ENCODE measurements at places on chromosomes 7 and 10.

DNA sequence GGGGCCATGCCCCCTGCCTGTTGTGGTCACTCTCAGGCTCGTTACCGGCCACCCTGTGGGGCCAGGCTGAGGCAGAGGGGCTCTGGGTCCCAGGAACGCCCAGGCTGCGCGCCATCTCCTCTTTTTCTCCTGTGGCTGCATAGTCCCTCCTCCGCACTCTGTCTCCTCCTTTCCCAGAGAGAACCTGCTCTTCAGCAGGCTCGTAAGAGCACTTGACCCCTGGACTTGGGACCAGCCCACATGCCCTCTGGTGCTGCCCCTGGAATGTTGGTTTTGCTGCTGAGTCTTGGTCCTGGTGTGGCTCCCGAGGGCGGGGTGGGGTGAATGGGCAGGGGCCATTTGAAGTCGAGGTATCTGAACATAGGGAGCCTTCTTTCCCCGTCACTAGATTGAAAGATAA lies 6.6 kb upstream of the BHLHA15 start:
- DNase-seq, result no peak

DNA sequence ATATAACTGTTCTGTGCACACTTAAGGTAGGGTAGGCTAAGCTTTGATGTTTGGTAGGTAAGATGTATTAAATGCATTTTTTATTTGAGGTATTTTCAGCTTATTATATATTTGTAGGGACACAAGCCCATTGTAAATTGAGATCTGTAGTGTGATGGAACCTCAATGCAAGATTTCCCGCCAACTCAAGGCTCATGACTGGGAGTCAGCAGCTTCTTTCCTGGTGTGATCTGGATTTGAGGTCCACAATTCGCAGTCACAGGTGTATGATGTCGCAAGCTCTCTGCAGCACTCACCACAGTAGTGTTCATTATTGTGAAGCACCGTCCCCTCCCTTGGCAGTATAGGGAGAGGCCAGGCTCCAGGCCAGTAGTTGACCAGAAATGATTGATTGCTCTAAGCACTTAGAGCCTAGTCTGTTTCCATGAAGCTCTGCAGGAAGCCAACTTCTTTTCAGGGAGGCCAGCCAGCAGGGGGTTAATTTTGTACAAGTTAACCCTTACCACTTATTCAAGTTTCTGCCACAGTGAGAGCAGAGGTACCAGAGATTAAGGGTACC lies 54.9 kb downstream of the SEM1 start:
- DNase-seq, result no peak

DNA sequence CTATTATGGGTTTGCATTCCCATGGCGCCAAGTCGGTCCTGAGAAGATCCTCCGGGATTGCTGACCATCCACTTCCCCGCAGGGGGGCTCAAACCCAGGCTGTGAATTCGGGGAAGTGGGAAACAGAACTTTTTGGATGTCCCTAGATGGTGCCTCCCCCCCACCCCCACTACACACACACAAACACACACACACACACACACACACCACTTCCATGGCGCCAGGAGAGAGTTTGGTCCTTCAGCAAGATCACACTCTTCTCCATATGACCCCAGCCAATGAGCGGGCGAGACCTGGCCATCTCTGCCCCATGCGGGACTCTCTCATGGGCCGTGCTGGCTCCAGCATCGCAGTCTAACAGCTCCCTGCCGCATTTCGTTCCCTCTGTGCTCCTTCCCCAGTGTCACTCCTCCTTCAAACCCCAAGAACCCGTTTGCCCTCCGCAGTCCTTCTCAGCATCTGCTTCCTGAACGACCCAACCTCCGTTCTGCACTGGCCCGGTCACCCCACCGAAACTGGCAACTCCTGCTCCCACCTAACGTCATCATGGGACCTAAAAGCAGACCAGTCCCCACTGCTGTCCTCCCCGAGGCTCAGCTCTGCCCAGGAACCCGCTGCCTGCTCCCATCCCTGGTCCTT lies 32.1 kb upstream of the TNRC18 start:
- DNase-seq, result no peak

- no peak for DNase-seq
Measured at GRCh38 chr10:124474514-124475070, 13.0 kb downstream of the LHPP start.

DNA sequence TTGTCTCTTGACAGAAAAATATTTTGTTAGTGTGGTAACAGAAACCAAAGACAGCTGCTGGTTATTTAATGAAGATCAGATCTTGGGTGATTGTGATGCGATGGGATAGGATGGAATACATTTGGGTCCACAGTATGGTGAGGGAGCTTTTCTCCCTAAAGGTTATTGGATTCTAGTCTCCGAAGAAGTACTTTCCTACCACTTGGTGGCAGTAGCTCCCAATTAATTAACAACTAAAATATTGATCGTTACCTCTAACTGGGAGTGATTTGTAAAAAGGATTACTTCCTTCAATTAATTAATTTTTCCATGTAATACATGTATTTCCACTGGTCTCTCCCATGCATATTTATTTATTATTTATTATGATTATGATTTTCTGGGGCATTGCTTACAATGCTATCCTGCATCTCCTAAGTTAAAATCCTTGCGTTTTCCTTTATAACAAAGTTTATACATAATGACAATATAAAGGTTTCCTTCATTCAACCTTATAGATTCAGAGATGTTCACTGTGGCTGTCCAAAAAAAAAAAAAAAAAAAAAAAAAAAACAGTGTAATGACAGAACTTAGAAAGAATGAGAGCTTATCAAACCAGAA lies 25.6 kb downstream of the TMEM196 start:
- DNase-seq, result no peak

GRCh38 chr7:152423991-152424347 lies 11.8 kb downstream of the KMT2C start:
- no peak for DNase-seq

- peak; percentile 30 for DNase-seq
Measured at GRCh38 chr7:123823898-123824753, 20.8 kb upstream of the HYAL4 start.

- no peak for DNase-seq
Measured at GRCh38 chr7:107506674-107507339, 37.0 kb downstream of the GPR22 start.

DNA sequence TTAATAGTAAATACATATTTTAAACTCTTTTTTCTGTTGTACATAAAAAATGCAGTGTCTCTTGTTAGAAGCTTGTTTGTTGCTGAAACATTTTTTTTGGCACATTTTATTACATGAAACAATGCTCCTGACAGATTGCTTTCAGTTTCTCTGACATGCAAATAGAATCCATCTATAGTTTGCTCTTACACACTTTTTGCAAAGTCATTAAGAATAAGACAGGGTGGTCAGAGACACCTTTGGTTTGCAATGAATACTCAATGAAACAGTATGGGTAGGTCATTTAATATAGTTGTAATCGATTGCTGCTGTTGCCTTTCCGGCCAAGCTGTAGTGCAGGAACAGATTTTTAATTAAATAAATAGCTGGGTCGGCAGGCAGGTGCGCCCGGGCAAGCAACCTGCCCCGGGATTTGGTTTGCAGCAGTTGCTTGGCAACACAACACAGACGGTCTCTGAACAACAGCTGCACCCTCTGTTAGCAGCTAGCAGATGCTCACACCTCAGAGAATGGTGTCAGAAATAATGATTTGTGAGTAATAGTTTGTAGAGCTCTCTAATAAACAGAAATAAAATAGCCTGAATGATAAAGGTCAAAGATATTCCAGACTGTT lies 115.7 kb upstream of the CACNA2D1 start:
- DNase-seq, result no peak

DNA sequence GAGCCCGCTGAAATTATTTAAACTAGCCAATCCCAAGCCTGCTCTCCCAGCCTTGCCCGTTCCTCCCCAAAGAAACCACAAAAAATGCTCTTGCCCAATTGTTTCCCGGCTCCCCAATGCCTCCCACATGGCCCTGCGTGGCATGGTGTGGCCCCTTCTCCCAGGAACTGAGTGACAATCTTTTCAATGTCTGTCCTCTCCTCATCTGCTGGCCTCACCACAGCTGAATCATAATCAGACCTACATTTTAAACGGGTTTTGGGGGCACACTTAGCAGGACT lies 201.5 kb downstream of the PRPF18 start:
- no peak for DNase-seq

GRCh38 chr10:49534670-49535381 lies 4.1 kb downstream of the ERCC6 start:
- no peak for DNase-seq

DNA sequence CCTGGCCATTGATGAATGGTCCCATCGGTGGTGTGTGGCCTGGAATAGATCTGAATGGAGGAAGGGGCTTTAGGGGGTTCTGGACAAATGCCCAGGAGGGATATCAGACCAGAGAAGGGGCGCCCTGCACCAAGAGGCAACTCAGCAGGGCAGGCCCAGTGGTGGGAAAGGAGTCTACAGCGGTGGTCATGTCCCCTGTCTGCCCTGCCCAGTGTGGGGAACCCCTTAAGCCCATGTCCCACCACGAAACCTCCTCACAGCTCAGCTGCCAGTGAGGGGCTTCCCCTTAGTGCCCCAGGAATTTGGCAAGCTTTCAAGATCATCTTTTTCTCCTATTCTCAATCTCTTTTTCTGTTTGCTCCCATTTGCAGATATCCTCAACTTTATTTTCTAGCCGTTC lies 14.1 kb upstream of the CCSER2 start:
- no peak for DNase-seq

- DNase-seq, result no peak
Measured at GRCh38 chr10:74072503-74072902, 74.6 kb downstream of the VCL start.

DNA sequence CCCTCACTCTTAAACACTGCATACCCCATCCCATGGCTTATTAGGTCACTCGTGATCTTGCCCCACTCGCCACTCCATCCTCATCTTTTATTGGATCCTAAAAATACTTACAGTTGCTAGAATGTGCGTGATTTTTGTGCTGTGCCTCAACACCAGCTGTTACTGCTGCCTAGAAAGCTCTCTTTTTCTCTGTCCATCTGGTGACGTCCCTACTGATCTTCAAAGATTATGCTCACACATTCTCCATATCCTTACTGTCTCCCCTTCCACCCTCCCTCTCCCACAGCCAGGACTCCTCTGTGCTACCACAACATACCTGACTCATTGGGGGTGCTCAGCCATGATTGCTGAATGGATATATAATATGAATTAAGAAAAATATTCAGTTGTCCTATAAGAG lies 42.0 kb downstream of the CDK6 start:
- no peak for DNase-seq

DNA sequence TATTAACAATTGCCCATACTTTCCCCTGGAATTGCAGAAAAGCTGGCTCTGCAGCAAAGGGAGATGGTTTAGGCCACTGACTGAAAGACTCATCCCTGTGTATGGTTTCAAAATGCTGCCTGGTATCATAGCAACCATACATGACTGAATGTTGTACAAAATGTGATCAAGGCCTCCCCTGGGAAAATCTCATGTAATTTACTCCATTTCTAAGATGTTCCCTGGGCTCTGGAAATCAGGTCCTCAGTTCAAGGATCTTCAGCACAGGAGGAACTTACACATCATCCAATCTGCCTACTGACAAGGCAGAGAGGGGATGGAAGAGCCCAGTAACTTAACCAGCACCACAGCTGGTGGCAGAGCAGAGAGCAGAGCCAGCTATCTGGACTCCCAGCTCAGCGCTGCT lies 111.8 kb downstream of the JAZF1 start:
- DNase-seq, result no peak

GRCh38 chr7:101537935-101538595 lies 91.0 kb downstream of the MYL10 start:
- DNase-seq, result no peak

DNA sequence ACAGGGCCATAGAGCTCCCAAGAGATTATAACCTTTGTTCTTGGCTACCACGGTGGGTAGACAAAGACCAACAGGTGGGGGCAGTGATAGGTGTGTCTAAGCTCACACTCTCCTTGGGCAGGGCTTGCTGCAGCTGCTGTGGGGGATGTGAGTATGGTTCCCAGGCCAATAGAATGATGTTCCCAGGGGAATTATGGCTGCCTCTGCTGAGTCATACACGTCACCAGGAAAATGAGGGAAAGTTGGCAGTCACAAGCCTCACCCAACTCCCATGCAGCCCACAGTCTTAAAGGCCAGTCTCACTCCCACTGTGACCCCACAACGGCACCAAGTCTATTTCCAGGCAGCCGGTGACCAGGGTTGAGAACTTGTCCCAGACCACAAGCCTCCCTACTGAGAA lies 453.4 kb upstream of the PODXL start:
- no peak for DNase-seq

- no peak for DNase-seq
Measured at GRCh38 chr10:124740369-124741280, 3.6 kb downstream of the FAM53B start.
